ENCODE measurements at places on chromosomes 4 and X.
A peak's percentile ranks its signal among the peaks of the same experiment; 100 is the strongest.

- no peak for DNase-seq
Observed at GRCh38 chr4:41728573-41728913, 20.0 kb downstream of the PHOX2B start.

GRCh38 chr4:39888541-39888940 is 89.2 kb downstream of the PDS5A start:
- DNase-seq: no peak

GRCh38 chr4:167233685-167234315 is 494 bp downstream of the SPOCK3 start:
- no peak for DNase-seq

- DNase-seq: no peak
Observed at GRCh38 chrX:151019856-151020255, 36.7 kb downstream of the HMGB3 start.

- DNase-seq: peak; percentile 71
Observed at GRCh38 chrX:120260369-120260768, 9.8 kb downstream of the ZBTB33 start.

DNA sequence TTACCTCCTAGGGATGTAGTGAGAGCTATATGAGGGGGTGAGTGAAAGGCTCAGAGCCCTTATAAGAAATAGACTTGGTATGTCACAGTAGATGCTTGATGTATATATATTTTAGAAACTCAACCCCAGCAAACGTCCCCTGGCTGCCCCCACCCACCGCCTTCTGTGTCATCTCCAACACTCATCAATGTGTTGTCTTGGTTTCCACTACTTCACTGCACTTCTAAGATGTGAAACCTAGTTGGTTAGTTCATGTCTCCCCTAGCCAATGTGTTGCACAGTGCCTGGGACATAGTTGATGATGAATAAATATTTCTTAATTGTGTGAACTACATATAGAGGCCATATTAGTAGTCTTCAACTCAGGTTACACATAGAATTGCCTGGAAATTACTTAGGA is 4.4 kb downstream of the FGFBP2 start:
- no peak for DNase-seq

DNA sequence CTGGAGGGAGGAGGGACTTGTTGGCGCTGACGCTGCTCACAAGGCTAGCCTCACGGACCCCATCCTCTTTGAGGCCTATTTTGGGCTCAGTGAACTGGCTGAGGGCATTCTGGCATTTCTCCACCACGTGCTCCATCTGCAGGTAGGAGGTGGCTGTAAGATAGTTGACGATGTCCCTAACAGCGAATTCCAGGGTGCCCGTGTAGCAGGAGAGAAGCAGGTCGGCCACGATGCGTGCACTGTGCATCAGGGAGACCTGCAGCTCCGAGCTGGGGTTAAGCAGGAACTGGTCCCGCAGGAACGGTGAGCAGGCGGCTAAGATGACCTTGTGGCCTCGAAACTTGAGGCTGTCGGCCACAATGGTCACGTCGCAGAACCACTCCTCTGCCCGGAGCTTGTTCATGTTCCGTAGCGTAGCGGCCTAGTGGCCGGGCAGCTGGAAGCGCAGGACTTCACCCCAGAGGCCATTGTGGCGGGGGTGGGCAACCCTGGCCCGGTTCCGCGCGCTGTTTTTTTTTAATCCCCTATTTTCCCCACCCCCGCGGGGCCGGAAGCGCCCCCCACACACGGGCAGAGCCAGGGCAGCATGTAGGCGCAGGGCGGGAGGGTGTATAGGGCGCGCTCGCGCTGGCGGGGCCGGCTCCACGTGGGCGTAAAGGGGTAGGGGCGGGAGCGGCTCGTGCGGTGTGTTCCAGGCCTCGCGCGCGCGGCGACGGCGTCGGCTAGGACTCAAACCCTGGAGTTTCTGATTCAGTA is 73.2 kb downstream of the UBE2K start:
- no peak for DNase-seq

DNA sequence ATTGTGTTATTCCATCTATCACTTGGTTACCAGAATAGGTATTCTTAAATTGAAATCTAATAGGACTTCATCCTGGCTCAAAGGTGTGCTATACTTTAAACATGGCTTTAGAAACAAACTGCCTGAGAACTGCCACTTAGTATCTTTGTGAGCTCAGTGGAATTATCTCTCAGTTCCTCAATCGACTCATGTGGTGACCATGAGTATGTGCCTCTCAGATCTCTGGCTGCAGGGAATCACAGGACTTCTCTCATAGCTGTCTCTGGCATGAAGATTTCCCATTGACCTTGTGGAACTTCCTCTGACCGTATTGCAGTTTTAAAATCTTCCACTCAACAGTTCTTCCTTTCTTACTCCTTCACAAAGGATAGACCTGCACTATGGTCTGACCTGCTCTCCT is 681.9 kb upstream of the BOD1L1 start:
- DNase-seq: no peak

- no peak for DNase-seq
Observed at GRCh38 chr4:22911285-22911684, 218.5 kb downstream of the GBA3 start.

DNA sequence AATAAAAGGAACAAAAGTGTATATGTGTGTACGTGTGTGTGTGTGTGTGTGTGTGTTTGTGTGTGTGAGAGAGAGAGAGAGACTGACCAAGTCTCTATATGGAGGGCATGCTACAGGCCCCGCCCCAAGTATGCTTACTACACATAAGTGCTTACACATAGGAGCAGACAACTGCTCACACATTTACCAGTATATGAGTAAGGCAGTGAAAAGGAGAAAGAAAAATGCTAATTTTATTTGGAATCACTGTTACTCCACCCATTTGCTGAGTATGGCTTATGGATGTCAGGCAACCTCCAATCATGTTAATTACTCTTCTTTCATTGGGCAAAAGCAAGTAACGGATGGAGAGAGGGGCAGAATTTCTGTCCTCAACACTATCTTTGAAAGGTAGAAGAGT is 107.6 kb upstream of the STK26 start:
- no peak for DNase-seq

GRCh38 chr4:17753646-17754045 is 27.8 kb downstream of the FAM184B start:
- no peak for DNase-seq

- DNase-seq: peak; percentile 79
Observed at GRCh38 chrX:54808109-54808604, 612 bp downstream of the MAGED2 start.

- DNase-seq: no peak
Observed at GRCh38 chr4:2816401-2816954, 23.6 kb downstream of the SH3BP2 start.

GRCh38 chr4:108276690-108277089 is 108.0 kb upstream of the LEF1 start:
- no peak for DNase-seq

DNA sequence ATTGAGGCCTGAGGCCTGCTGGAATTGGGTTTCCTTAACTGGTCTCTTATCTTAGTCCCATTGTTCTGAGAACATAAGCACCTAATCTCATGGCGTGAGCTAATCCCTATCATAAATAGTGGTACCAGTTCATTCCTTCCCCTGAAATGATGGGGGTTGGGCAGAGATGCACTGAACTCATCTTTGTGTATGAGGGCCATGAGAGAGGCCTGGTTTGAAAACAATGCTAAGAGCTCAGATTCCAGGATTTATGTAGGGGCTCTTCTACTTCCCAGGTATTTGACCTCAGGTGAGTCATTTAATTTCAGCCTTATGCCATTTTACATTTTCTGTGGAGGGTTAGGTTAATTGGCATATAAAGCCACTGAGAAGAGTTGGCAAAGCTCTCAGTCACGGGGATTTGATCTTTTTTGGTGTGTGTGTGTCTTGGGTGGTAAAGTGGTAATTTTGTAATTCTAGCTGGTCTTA is 4.4 kb downstream of the RBM3 start:
- DNase-seq: no peak

- no peak for DNase-seq
Observed at GRCh38 chr4:95238554-95238953, 310.2 kb downstream of the UNC5C start.

DNA sequence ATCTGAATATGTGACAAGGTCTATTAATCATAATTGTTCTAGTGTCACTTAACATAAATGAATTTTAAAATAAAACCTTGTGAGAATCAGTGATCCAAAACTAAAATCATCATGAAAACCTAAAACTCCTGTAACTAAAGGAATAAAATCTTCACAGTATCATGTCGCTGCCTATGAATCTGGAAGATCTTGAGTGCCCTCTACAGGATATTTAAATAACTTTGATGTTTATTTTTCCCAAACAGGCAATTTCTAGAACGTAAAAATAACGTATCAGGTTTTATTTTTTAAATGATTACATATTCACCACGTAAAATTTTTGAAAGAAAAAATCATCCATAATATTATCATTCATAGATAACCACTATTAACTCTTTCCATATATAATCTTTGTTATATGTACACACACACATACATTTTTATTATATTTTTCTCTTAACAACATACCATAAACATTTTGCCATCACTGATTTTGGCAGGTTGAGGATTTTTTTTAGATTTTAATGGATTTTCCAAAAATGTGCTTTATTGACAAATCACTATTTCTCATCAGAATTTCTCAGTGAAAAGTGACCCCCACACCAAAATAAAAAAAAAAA is 79.6 kb downstream of the COMMD8 start:
- DNase-seq: no peak

GRCh38 chr4:133621628-133622027 is 472.5 kb downstream of the PCDH10 start:
- no peak for DNase-seq

DNA sequence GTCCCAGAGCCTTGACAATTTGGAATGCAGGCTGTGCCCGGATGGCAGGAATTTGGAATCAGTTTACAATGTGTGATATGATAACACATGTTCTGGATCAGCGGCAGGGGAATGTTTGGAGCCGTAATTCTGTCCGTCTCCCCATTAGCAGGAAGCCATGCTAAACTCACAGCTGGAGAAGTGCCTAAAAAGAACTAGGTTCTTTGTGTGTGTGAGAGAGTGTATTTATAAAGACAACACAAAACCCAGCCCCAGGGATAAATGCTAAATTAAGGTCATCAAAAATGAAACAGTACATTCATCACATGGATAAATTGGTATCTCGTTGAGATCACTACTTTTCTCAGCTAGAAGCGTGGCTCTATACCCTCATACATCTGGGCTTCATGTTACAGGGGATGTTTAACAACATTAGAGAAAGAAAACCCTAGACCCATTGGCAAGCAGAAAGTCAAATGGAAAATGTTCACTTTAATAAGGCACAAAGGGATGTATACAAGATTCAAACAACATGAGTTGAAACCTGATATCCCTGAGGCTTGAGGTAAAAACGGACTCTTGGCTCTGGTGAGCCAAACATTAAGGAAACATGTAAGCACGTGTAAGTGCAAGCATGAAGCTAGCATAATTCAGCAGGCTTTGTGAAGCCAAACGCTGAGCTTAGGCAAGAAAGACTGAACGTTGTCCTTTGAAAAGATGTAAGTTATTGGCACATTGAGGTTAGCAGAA is 18.0 kb upstream of the TMEM131L start:
- no peak for DNase-seq

- DNase-seq: no peak
Observed at GRCh38 chr4:84238247-84239090, 260.6 kb downstream of the NKX6-1 start.

- DNase-seq: no peak
Observed at GRCh38 chrX:38220415-38221390, at the start of gene SRPX. Gene SRPX (minus strand): TSS chrX:38220871. CDS start chrX:38220792, 79 bp downstream.

GRCh38 chr4:134388351-134388750 is 186.8 kb upstream of the PABPC4L start:
- no peak for DNase-seq

- DNase-seq: no peak
Observed at GRCh38 chrX:42443267-42443666, 334.7 kb downstream of the PPP1R2C start.

DNA sequence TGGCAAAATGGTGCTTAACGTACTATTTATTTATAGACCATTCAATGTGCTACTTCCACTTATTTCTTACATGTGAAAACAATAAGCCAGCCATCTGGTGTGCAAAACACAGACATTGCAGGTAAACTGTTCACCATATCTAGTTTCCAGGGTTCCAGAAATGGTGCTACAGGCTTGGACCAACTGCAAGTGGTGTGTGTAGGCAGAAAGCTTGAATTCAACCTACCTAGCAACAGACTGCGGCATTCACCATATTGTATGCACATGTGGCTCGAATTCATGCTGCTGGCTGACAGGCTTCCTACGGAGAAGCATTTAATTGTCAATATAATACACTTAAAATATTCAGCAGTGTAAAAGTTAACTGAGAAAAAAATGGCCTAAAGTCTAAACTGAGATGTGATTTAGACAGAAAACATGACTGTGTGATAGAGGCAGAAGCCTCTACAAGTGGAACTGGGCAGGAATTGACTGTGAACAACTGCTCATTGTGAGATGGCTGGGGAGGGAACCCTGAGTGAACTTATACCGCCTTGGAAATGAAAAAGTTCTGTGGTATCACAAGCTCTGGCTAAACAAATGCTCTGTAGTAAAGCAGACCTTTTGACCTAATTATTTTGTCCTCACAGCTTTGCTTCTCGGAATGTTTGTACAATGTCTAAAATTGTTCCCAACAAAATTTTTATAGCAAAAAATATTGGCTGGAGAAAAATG is 434.7 kb downstream of the GRIA2 start:
- DNase-seq: no peak
